ENCODE measurements at places on chromosomes 16 and 17.
A peak's percentile ranks its signal among the peaks of the same experiment; 100 is the strongest.

GRCh38 chr17:67617304-67617899 lies 100.3 kb upstream of the NOL11 start:
- DNase-seq = no peak

DNA sequence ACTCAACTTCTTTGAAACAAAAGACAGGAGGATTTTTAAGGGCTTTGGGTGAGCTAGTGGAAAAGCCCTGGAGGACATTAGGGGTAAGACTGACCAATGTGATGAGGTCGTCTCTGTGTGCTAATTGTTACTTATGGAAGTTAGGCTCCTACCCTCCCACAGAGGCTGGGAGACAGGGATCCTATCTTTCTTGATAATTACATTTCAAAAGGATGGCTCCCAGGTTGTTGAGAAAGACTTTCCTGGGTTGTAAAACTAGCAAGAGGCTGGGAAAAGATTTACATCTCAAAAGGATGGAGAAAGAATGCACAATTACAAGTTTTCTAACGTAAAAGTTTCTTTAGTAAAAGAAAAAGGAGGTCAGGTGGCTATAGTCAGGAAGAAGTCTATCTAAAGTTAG lies 605.8 kb upstream of the GOT2 start:
- DNase-seq = no peak

GRCh38 chr16:20799599-20799998 lies 6.7 kb downstream of the ERI2 start:
- no peak for DNase-seq

DNA sequence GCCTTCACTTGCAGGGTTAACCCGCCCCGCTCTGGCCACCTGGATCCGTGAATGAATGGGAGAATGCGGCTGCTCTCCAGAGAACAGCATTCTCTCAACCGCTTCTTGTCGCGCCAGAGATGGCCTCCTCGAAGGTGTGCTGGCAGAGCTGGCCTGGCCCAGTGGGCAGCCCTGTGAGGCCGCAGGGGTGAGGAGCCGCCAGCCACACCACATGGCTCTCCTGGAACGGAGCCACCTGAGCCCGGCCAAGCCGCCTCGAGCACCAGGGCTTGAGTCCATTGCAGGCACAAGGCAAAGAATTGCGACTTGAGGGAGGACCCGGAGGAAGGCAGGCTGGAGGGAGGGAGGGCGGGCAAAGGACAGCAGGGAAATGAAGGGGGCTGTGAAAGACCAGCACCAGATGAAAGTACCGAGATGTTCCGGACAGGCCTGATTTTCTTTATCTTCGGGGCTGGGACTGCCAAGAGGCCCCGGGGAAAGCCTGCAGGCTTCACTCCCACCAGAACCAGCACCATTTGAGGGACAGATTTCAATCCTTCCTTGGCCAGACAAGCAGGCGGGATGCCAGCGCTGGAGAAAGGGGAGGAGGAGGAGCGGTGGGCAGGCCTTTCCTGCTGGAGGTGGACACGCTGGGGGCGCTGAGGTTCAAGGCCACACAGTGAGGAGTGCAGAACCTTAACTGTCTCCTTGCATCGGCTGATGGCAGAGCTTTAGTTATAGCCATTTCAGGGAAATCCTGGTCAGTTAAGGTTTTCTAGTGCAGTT lies 69.4 kb downstream of the MRC2 start:
- DNase-seq = no peak

- no peak for DNase-seq
These were observed 383 bp downstream of the ZNF598 start for GRCh38 chr16:2009164-2009711.

DNA sequence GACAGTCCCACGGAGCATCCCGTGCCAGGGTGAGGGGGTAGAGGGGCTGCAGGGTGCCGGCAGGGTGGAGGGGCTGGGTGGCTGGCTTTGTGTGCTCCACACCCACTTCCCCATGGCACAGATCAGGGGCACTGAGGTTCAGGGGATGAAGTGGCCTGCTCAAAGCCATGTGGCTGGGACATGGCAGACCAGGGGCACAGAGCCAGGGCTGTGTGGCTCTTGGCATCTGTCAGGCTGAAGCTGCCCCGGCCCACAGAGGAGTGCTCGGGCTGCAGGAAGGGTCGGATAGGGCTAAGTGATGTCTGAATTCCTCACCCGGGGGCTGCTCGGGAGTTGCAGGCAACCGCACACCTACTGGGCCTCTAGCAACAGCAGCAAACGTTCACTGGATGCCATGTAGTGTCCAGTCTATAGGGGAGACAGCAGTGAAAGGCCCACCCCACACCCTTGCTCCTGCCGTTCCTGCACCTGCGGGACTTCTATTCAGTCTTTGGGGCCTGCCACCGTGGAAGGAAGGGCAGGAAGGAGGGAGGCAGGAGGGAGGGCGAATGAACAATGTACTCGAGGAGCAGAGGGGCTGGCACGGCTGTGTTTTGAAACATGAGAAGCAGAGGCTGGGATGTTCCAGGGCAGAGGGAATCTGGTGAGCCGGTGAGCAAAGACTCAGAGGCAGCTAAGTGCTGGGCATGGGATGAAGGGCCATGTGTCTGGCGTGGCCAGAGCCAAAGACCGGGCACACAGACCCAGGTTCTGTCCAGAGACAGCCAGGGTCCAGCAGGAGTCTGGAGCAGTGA lies 15.1 kb downstream of the SLC5A10 start:
- DNase-seq = no peak

DNA sequence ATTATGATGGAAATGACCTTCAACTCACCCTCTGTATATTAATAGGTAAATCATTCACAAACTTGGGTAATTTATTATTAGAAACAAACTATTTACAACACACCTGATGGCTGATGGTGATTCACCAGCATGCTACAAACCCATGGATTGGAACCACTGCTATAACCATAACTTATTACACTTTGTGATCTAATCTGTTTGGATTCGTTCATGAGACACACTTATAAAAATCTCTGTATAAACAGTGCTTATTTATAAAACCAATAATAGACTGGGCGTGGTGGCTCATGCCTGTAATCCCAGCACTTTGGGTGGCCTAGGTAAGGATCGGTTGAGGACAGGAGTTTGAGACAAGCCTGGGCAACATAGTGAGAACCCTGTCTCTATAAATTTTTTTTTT lies 16.0 kb downstream of the SMIM36 start:
- no peak for DNase-seq

DNA sequence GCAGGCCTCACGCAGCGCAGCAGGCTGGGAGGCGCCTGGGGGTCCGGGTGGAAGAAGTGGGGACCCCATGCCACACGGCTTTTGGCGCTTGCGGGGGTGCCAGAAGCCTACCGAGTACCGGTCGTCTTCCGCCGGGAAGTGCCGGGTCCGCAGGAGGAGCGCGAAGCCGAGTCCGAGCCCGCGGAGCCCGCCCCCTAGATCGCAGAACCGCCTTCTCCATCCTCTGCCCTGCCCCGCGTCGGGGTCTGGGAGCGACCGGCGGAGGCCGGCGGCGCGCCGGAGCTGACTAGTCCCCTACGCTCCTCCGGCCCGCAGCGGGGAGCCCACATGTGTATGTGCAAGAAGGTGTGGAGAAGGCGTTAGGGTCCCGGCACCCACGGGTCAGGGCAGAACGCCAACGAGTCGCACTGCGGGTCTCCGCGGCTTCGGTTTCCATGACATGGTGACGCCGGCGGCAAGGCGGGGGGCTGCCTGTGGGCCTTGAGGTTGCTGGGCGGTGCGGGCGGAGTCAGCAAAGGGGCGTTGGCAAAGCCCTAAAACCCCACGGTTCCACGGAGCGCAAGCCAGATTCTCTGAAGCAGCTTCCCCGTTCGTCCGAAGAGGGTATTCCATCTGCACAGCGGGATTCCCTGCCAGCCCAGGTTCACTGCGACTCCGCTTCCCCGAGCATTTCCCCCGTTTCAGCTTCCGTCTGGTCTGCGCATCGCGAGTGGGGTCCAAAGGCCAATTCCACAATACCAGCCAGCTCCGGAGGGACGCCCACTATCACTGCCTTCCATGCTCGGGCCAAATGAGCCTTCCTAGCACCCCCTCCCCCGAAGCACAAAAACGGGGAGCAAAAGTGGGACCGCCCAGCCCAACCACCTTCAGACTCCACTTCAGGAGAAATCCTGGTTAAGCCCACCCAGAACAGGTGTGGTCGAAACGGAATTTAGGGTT lies 2.3 kb upstream of the LHX1 start:
- no peak for DNase-seq

GRCh38 chr16:75820672-75821071 lies 94.4 kb upstream of the CPHXL start:
- DNase-seq = no peak

- DNase-seq = peak; percentile 49
These were observed 14.6 kb downstream of the ATP5PD start for GRCh38 chr17:75031972-75032719.

DNA sequence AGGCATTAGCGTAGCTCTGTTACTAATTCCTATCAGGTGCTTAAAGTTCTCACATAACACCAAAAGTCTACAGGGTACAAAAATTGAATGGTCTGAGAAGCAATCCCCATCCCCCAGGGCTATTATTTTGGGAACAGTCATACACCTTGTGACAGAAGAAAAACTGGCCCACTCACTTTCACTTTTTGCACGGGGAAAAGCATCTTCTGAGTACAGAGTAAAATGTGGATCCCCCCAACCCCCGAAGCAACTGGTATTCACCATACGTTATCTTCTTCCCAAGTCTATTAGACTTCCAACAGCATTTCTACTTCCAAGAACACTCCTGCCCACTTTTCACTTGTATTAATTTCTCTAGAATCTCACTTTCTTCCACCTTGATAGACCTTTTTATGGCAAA lies 11.8 kb downstream of the GGA3 start:
- DNase-seq = no peak

- no peak for DNase-seq
These were observed 1.8 kb upstream of the HOXB4 start for GRCh38 chr17:48579760-48580554.

GRCh38 chr16:19184823-19185509 lies 16.9 kb downstream of the SYT17 start:
- no peak for DNase-seq

- peak; percentile 20 for DNase-seq
These were observed 1.8 kb downstream of the ZBTB4 start for GRCh38 chr17:7477392-7478275.

DNA sequence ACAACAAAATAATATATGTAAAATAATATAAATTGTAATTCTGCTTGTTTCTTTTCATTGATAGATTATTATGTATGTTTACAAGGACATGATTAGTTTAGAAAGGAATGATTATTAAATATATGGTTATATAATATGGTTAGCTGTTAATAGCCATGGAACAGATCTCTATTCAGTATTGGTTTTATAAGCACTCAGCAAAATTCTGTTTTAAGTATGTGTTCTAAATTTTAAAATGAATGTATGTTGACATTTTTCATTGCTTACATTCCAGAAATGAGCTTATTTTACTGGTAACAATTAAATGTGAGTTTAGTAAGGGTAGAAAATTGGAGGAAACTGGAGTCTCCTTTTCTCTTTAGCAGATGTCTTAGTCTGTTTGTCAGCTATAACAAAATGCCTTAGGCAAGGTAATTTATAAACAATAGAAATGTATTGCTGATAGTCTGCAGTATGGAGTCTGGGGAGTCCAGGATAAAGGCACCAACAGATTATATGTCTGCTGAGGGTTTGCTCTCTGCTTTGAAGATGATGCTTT lies 45.4 kb downstream of the NFAT5 start:
- no peak for DNase-seq

DNA sequence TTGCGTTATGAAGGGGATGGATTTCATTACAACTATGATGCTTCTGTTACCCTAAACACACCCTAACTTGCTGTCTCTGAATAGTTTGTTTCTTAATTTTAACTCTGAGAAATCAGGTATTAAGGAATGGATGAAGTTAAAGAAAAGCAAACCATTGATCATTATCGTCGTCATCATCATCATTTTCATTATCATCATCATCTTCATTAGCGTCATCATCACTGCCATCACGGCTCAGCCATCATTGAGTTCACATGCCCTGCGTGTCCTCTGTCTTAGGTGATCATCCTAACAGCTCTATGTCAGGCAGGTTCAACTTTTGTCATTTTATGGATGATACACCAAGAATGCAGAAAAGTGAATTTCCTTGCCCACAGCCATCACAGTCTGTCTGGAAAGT lies 477.5 kb upstream of the EEF2KMT start:
- DNase-seq = no peak

- DNase-seq = no peak
These were observed 271.1 kb upstream of the CDH11 start for GRCh38 chr16:65392806-65393565.

DNA sequence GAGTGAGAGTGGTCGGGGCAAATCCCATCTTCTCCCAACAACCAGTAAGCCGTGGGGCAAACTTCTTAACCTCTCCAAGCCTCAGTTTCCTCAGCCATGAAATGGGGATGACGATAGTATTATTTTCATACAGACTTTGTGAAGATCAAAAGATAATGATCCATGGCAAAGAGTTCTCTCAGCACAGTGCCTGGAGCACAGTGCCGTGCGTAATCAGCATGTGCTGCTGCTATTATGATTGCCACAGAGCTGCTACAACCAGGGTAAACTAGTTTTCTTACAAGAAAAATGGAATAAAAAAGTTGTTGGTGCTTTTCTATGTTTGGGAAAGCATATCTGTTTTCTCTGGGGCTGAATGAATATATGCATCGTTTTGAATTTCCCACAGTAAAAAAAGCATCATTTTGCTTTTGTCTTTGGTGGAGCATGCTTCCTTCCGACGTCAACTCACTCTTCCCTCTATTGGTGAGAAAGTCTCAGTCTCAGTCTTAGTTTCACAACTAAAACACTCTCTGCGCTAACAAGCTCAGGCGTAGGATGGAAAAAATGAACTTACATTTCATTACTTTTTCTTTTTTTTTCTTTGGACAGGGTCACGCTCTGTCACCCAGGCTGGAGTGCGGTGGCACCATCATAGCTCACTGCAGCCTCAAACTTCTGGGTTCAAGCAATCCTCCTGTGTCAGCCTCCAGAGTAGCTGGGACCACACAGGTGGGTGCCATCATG lies 37.2 kb downstream of the CDK5R1 start:
- no peak for DNase-seq

DNA sequence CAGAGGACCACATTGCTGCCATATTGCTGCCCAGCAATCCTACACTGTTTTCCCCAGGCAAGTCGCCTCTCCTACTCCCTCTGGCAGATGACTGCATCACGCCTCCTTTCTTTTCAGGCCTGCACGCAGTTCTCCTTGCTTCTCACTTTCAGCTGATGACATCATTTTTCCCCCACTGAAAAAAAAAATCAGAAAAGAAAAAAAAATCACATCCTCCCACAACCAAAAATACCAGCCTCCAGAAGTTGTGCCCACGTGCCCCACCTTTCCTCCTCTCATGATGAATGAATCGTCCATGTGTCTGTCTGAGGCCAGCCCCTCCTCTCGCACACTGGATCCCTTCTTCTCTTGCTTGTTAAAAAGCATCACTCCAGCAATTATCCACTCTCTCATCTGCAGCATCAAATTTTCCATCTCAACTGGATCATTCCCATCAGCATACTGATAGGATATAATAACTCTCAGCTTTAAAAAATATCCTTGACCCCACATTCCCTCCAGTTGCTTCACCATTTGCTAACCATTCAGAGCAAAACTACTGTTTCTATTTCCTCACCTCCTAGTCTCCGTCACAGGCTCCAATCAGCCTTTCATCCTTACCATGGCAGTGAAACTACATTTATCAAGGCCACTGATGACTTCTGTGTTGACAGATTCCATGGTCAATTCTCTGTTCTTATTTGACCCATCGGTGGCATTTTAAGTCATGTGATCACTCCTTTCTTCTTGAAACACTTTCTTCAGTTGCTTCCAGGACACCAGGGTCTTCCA lies 30.1 kb upstream of the DYNLL2 start:
- peak; percentile 37 for DNase-seq
